Gastroesophageal sphincter (tissue), 4 donors: ENCODE measurements at places on chromosomes 5 and 9.
A peak's percentile ranks its signal among the peaks of the same experiment; 100 is the strongest.

- peak; percentile 62 for ATAC-seq
Measured at GRCh38 chr5:147558826-147559225, 49.0 kb upstream of the DPYSL3 start.

DNA sequence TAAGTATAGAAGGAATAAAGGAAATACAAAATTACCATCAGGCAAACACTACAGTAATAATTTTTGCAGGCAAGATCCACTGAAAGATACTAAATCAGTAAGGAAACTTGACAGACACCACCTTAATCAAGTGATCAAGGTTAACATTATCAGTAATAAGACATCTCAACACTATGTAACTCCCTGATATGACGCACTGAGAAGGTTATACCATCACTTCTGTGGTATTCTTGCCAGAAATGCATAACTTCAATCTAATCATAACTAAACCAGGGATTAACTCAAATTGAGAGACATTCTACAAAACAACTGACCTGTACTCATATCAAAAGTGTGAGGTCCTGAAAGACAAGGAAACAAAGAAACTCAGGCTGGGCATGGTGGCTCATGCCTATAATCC, 52.5 kb upstream of the GABRP start:
- no peak for ATAC-seq

- ATAC-seq, result no peak
Measured at GRCh38 chr9:83560169-83560826, 22.1 kb upstream of the FRMD3 start.

DNA sequence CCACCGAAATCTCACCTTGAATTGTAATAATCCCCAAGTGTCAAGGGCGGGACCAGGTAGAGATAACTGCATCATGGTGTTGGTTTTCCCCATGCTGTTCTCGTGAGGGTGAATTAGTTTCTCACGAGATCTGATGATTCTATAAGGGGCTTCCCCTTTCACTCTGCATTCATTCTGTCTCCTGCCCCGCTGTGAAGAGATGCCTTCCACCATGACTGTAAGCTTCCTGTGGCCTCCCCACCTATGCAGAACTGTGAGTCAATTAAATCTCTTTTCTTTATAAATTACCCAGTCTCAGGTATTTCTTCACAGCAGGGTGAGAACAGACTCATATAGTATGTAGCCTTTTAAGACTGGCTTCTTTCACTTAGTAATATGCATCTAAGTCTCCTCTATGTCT, 128.1 kb upstream of the NR5A1 start:
- no peak for ATAC-seq

GRCh38 chr5:175215906-175216305, 228.1 kb downstream of the DRD1 start:
- ATAC-seq, result no peak

DNA sequence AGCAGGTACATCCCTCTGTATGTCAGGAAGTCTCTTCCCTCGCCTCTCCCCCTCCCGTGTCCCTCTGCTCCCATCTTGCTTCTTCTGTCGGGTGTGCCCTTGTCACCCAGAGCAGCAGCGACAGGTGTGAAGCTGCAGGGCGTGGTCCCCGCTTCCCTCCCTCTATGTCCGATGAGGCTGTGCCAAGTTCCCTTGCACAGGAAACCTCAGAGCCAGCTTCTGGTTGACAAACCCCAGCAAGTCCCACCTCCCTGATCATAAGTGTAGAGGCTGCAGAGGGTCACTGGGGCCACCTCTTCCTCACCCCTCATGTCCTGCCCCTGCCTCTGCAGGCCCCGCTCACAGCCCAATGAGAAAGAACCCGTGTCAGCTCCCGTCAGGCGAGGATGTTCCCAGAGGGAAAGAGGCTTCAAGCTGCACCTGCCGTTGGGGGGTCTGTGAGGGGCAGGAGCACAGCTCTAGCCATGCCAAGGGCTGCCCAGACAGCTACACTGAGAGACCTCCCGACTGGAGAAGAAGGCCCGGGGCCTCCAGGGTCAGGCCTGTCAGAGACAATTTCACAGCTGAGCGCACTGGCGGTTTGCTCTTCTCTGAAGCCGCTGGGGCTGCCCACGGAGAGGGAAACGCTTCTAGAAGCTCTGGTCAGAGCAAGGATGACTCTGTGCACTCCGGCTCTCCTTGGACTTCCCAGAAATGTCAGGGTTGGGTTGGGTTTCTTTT, 73.3 kb downstream of the AK8 start:
- no peak for ATAC-seq

- peak; percentile 87 for ATAC-seq
Measured at GRCh38 chr5:178461004-178461730, 129.0 kb downstream of the COL23A1 start.

- no peak for ATAC-seq
Measured at GRCh38 chr5:167678481-167678880, 613.0 kb upstream of the WWC1 start.

DNA sequence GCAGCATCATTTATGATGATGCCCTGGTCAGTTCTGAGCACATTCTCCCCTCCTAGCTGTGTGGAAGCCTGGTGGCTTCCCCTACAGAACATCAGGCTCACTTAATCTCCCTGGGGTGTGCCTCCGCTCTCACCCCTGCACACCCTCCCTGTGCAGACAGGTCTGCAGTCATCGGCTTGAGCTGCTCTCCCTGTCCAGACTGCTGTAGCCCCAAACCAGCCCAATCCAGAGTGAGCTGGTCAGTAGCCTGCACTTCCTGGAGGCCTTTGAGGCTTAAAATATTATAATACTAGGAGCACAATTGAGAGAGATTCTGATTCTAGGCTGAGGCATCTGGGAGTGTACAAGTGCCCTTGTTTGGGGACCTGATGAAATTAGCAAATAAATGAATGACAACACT, 60.2 kb downstream of the PPARGC1B start:
- no peak for ATAC-seq

GRCh38 chr5:12870872-12871539, 966.8 kb upstream of the CTNND2 start:
- no peak for ATAC-seq

GRCh38 chr9:89469003-89469402, 28.9 kb downstream of the SEMA4D start:
- no peak for ATAC-seq

- no peak for ATAC-seq
Measured at GRCh38 chr5:140381972-140382371, 19.7 kb upstream of the ANKHD1 start.

DNA sequence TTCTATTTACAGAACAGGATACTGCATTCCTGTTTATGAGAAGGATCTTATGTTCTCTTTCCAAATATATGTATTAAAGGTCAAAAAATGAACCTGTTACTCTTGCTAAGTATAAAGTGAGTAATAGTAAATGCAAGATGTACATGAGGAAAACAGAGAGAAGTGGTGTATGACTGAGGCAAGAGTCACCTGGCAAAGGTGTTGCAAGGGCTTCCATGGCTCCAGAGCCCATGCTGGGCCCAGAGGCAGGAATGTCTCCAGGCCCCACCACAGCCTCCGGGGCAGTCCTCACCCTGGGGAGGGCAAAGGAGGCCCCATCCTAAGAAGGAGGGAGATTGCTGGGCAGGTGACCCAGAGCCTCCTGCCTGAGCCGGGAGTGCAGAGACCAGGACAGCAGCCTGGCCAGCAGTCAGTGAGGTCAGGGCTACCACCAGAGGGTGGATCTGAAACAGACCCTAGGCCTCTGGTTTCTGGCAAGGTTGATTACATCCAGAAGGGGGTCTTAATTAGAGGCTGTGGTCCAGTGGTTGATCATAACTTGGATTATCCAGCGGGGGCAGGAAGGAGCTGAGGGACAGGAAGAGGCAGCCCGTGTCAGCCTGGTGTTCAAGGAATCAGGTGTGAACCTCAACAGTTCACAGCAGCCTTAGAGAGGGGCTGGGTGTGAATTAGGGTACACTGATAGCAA, 57.3 kb upstream of the CPLX2 start:
- ATAC-seq, result no peak

- peak; percentile 92 for ATAC-seq
Measured at GRCh38 chr9:97501177-97501971, at the start of gene TMOD1. TMOD1 (plus strand) TSS chr9:97501666; CDS start chr9:97524189, 22,523 bp downstream.
